ENCODE measurements at places on chromosomes 12 and 14.

DNA sequence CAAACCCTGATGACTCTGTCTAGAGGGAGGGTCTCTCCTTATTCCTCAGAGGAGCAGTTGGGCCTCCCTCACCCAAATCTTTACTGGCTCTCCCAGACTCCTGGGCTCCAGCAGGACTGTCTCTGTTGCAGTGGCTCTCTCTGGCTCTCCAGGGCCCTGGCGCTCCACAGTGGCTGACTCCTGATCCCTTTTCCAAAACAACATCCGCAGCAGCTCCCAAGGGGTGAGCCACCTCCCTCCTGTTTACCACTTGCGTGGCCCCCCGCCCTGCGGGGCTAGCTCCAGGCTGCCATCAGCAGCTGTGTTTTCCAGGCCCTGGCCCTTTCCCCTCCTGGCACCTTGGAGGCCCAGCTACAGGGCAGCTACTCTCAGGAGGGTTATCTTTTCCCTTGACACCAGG, 123.5 kb downstream of the CALM1 start:
- DNase-seq = no peak

GRCh38 chr12:132872975-132873421, 14.4 kb downstream of the CHFR start:
- DNase-seq = no peak

DNA sequence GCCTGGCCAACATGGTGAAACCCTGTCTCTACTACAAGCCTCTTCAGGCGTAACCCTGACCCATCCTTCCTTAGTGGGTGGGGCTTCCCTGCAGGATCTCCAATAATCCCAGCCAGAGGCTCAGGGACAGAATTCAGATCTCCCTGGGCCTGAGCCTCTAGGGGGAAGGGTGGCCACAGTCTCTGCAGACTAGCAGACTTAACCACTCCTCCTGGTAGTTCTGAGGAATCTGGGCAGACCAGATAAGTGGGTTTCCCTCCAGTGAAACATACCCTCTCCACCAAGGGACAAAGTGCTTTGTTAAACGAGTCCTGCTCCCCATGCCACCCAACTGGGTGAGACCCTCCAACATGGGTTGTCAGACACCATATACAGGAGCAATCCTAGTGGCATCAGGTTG, 36.6 kb upstream of the TRIM9 start:
- DNase-seq = no peak

- no peak for DNase-seq
Observed at GRCh38 chr12:67662910-67663538, 14.5 kb downstream of the DYRK2 start.

DNA sequence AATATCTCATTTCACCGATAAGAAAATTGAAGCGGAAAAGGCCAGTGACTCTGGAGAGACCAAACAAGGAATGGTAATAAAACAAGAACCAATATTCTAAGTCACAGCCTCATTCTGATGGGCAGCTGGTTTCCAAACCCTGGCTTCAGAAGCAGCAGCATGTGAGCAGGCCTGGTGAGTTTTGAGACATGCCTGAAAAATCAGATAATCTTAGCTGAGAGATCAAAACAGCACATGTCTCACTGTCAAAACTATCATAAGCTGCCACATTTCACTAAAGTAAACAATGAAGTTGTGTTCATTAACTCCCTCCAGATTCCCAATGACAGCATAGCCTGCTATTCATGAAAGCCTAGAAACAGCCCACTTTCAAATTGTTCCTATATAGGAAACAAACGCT, 36.5 kb downstream of the CIT start:
- DNase-seq = no peak

DNA sequence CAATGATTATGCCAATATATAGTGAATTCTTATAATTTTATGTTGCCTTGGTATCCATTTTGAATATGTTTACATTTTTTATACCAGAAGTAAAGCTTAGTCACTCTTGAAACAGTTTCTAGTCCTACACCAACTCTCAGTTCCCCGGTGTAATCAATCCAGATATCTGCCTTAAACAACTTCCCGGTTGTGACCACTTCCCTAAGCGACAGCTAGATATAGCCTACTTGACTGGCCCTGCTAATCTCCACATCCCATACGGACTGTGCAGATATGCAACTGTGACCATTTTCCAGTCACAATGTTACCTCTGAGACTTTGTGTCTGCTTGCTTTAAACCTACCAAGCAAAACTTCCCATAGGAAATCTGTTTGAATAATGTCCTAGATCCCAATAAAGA, 1551.5 kb upstream of the SEL1L start:
- no peak for DNase-seq

DNA sequence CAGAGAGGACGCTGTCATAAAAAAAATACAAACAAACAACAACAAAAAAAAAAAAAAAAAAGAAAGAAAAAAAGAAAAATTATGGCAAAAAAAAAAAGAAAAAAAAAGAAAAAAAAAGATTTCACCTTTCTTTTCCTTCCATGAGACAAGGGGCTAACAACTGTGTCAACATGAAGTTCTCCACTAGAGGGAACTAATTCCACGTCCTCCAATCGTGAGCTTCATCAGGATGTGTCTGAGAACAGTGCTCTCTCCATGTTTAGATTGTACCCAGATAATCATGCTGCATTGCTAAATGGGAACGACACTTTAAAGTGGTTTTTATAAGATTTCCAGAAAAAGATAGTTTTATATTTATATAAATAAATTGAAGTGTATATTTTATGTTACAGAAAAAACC, 96.2 kb upstream of the PTPRB start:
- peak; percentile 21 for DNase-seq

DNA sequence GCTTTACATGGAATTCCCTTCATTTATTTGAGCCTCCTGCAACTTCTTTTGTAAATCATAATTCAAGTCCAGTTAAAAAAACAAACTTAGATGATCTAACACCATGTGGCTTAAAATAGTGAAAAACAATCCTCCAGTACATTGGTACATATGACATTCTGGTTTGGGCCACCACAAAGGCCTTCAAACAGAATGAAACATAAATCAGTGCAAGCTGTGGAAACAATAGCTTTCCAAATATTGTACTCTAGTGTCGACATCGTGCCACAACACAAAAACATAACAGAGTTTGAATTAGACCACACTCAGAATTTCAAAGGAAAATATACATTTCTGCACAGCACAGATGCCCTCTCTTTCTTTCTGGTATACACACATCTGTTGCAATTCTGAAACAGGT, 751.3 kb downstream of the SLC6A15 start:
- no peak for DNase-seq

GRCh38 chr12:27366621-27367020, 34.0 kb downstream of the BMAL2 start:
- DNase-seq = no peak

DNA sequence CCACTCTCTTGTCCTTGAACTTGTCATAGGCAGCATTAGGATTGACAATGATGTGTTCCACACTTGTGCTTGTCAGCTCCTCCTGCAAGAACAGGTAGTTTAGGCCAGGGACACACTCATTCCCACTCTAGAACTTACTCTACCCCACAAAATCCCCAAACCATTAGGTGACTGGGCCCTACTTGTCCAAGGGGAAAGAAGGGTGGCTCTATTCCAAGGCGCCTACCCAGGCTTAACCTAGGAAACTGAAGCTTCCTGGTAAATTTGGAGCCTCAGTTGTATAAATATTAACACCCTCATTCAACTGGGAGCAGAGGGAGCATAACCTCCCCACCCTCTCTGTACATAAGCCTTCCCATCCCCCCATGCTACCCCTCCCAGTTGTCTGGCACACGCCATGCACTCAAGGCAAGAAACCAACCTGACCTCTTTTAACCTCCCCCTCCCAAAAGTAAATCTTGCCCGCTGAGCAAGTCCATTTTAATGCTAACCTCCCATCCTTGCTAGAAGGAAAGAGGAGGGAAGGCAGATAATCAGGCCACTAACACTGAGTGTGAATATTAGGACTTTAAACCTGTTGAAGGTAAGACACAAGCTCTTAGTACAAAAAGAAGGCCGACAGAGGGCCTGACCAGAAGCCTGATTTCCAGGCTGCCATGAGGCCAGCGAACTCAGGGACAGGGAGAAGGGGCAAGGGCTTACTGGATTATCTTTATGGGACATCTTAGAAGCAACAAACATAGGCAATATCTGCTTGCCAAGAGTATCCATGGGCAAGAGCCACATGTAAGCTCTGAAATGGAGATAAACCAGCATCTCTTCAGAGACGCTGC, 11.0 kb downstream of the DCTN2 start:
- no peak for DNase-seq

DNA sequence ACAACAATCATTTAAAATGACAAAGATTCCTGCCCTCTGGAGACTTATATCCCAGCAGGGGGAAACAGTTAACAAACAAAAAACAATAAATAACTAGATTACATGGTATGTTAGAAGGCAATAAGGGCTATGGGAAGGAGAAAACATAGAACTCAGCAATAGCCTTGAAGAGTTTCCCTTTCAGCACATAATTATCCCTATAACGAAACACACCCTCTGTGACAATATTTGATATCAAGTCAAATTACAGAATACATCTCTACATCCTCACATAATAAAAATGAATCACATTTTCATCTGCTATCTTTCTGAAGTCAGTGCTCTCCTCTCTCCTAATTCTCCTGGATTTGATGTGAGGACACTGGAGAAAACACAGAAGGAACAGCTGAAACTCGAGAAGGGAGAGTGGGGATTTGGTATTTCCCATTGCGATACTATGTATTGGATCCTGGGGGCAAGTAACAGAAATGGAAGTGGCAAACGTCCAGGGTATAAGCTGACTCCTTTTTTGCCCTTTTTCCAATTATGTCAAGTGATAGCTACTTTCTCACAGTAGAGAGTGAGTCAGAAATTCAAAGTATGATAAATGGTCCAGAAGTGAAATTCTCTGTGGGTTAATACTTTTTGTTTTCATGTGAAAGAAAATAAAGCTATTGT, 9.7 kb upstream of the PTGER2 start:
- DNase-seq = no peak

DNA sequence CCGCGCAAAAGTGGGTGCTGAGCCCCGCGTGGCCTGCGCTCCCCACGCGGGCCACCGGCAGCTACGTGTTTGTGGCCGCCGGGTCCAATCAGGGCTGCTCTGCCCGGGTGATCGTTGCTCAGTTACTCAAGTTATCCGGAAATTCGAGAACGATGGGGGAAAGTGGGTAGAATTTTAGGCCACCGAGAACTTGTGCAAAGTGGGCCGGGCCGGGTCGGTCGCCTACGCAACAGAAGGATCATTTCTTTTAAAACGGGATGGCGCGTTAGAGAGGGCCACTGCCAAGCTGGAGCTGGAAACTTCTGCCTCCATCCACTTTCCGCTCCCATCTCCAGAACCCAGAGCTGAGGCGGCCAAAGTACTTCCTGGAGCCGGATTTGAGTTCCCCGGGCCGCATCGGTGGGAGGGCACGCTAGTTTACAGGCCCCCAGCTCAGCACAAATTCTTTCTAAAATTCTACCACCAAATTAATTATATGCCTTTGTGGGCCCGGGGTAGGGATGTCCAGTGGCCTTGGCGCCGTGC, 3.5 kb downstream of the RFX4 start:
- DNase-seq = peak; percentile 25

DNA sequence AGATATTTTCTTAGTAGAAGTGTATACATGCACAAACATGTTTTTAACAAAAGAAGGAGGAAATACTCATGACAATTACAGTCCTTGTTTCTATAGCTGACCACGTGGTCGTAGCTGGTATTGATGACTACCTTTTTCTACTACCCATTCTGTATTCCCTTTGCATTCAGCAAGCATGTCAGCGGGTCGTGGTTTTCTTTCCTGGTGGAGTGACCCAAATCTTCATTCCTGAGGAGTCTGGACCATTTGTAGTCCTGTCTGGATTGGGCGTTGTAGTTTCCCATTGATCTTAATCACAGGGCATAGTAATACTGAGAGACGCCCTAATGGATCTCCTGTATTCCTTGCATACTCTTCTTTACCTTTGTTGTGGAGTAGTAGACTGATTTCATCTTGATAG, 472.1 kb upstream of the RGS6 start:
- DNase-seq = no peak

- no peak for DNase-seq
Observed at GRCh38 chr14:55317542-55318306, 46.5 kb downstream of the FBXO34 start.

DNA sequence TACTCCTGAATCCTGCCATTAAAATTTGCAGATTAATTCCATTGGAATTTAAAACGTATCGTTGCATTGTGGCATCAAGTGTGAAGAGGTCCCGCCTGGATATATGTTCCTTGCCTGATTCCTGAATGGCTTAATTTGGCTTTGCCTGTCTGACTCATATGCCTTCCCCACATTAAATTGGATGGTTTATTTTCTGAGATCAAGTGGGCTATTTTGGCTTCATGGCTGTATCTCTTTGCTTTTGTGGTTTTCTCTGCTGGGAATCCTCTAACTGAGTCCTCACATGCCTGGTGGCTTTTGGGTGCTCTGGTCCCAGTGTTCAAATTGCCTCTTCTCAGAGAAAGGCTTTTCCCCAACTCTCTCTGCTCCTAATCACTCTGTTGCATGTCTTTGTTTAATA, 127.9 kb upstream of the DYRK2 start:
- no peak for DNase-seq

- no peak for DNase-seq
Observed at GRCh38 chr14:104441275-104442106, 138.1 kb upstream of the C14orf180 start.

- no peak for DNase-seq
Observed at GRCh38 chr14:23137192-23137812, 18.2 kb upstream of the CEBPE start.

- no peak for DNase-seq
Observed at GRCh38 chr14:45135156-45135555, 574 bp upstream of the FANCM start.

GRCh38 chr14:54902143-54902520, 494 bp downstream of the GCH1 start:
- DNase-seq = peak; percentile 76

GRCh38 chr14:99389174-99389826, 91.4 kb downstream of the SETD3 start:
- DNase-seq = peak; percentile 74

- no peak for DNase-seq
Observed at GRCh38 chr12:8870586-8870985, 43.7 kb upstream of the PHC1 start.

GRCh38 chr14:70638416-70638815, 3.3 kb upstream of the TTC9 start:
- DNase-seq = no peak

GRCh38 chr12:50018154-50018553, 7.1 kb downstream of the RACGAP1 start:
- DNase-seq = no peak

DNA sequence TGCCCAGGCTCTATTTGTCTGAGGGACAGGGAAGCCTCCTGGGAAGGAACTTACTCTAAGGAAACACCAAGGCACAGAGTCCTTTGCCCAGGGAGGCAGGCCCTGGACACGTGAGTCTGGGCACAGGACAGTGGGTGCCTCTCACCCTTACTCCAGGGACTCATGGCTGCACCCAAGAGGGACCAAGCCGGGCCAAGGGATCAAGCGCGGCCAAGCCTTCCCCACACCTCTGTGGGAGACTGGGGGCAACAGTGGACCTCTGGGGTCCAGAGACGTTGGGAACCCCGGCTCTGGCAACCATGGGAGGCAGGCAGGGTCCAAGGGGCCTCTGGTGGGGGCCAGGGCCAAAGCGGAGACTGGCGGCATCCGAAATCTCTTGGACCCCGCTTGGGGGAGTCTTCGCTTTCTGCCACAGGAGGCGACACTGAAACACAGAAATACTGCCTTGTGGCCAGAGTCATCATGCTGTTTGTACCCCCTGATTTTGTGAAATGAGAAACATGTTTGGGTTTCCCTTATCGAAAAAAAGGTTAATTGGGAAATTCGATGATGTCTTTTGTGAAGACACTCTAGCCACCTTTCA, 51.7 kb upstream of the BCL11B start:
- DNase-seq = no peak

- no peak for DNase-seq
Observed at GRCh38 chr14:47277703-47278102, 397.7 kb downstream of the MDGA2 start.

GRCh38 chr12:3145033-3145432, 67.9 kb downstream of the TSPAN9 start:
- DNase-seq = no peak
